ENCODE measurements at places on chromosomes 7 and 10.

DNA sequence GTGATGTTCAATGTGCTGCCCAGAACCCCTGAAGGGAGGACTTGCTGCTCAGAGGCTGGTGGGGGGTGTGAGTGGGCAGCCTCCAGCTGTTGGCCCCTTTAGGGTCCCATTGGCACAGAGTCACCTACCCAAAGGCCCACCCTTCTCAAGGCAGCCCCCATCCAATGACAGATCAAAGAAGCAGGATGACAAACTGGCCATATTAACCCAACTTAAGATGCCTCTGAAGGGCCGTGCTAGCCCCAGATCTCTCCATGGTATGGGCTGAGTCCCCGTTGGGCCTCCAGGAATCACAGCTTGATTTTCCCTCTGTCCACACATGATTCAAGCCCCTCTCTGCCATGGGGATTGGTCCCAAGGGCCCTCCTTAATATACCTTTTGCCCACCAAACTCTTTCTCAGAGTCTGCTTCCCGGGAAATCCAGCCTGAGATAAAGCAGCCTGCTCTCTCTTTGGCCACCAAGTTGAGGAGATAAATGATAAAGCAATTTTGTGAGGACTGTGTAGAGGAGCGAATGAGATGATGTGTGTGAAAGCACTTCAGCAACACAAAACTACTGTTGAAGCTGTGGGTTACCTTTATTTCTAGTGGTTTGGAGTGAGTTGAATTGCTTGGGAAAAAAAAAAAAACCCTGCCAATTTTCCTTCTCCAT, 38.2 kb upstream of the C10orf71 start:
- H3K4me3 ChIP-seq = no peak overlapping the region
- no peaks in the 10 kb centered on the region for H3K4me1 ChIP-seq
- H3K27me3 ChIP-seq = no peaks in the 10 kb centered on the region
- no peaks in the 10 kb centered on the region for H3K36me3 ChIP-seq
- no peak for DNase-seq

GRCh38 chr10:76303682-76304316, 872.4 kb downstream of the LRMDA start:
- peak; percentile 14 for DNase-seq
- H3K4me1 ChIP-seq = no peaks in the 10 kb centered on the region
- H3K4me3 ChIP-seq = no peak overlapping the region
- H3K27me3 ChIP-seq = no peaks in the 10 kb centered on the region
- H3K27ac ChIP-seq = no peak overlapping the region

- H3K27me3 ChIP-seq = no peaks in the 10 kb centered on the region
- H3K4me3 ChIP-seq = no peak overlapping the region
- no peak for DNase-seq
Measured at GRCh38 chr7:55878691-55879090, 8.6 kb upstream of the ZNF713 start.

- H3K36me3 ChIP-seq = no peaks in the 10 kb centered on the region
- H3K27me3 ChIP-seq = no peaks in the 10 kb centered on the region
- H3K4me1 ChIP-seq = no peaks in the 10 kb centered on the region
Measured at GRCh38 chr10:81820418-81820817, 54.6 kb upstream of the NRG3 start.

GRCh38 chr10:58451193-58451889, 61.3 kb upstream of the BICC1 start:
- DNase-seq = no peak
- H3K4me1 ChIP-seq = no peaks in the 10 kb centered on the region
- no peaks in the 10 kb centered on the region for H3K36me3 ChIP-seq
- no peaks in the 10 kb centered on the region for H3K27me3 ChIP-seq
- H3K4me3 ChIP-seq = no peak overlapping the region
- no peak overlapping the region for H3K27ac ChIP-seq

All from CD4-positive, alpha-beta T cell (primary cell).